ENCODE measurements at places on chromosomes 7 and 10.

DNA sequence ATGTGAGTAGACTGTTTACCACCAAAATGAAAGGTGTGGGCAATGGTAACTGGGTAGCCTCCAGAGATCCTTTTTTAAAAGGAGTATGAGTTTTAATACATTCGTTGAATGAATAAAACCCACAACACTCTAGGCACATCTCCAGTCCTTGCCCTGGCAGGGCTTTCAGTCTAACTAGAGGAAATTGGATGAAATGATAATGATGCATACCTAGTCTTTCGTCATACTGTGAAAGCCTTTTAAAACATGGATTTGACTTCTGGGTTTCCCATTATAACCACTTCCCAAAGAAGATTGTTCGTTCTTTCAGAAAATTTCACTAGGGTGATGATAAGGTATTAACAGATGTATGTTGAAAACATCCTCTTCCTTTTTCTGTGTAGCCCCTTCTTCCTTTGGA is 110.8 kb downstream of the REEP3 start:
- DNase-seq, result no peak

- no peak for DNase-seq
These were observed 1.5 kb upstream of the HOXA9 start for GRCh38 chr7:27166531-27167505.

GRCh38 chr10:2026936-2027335 is 289.6 kb upstream of the ADARB2 start:
- no peak for DNase-seq

DNA sequence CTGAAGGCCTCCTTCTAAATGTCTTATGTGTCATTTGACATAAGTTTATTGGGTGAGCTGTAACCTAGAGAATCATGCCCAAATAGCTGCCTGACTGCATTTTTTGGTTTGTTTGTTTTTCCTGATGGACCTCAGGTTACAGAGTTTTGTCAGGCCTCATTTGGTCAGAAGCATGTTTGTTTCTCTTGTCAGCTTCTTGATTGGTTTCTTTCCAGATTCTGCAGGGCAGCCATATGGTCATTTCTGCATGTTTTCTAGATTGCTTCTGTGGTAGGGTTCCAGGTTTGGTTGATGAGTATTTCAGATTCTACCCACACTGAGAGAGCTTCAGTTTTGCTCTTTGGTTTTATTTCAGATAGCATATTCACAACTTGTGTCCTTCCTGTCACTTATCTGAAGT is 28.0 kb downstream of the GLCCI1 start:
- DNase-seq, result no peak

DNA sequence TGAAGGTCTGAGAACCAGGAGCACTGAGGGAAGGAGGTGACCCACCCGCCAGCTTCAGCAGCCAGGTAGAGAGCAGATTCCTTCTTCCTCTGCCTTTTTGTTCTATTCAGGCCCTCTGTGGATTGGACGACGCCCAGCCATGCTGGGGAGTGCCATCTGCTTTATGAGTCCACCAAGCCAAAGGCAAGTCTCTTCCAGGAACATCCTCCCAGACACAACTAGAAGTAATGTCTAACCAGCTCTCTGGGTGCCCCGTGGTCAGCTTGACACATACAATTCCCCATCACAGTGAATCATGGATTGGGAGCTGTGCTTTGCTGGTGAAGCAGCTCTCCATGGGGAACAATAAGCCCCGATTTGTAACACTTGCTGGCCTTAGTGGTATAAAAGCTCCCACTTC is 125.2 kb downstream of the CCDC3 start:
- DNase-seq, result no peak

DNA sequence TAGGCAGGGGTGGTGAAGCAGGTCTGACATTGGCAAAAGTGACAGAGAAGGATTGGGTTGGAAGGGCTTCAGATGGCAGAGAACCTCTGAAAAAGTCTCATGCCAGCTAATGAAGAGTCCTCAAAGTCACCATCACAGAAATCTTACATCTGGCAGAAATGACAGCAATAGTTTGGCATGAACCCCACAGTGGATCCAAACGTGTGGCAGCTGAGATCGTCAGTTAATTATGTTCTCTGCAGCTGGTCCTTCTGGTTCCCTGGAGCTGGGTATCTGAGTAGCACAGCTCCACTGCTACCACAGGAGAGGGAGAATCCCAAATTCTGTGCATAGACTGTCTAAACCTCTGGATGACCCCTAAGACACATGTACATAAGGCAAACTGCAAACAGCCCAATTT is 73.4 kb downstream of the ALOX5 start:
- no peak for DNase-seq

- no peak for DNase-seq
These were observed 83.7 kb downstream of the JMJD1C start for GRCh38 chr10:63382066-63382465.

- no peak for DNase-seq
These were observed 72.2 kb downstream of the GTF2IRD1 start for GRCh38 chr7:74525881-74526280.

DNA sequence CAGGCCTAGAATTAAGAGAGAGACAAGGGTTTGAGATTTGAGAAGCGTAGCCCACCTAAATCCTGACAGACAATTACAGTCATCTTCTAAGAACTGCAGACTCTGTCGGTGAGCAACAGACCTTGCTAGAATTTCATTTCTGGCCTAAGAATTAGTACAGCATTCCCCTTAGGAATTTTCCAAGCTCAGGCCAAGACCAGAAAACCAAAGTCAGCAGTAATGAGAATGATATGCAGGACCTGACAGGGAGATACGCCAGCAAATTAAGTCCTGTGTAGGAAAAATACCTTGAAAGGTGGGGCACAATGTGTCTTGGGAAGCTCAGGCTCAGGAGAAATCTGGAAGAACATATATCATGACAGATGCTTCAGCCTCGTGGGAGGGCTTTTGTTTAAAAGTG is 52.7 kb upstream of the HERPUD2 start:
- no peak for DNase-seq

- DNase-seq, result no peak
These were observed 381.7 kb downstream of the DPP6 start for GRCh38 chr7:154433632-154434598.

- no peak for DNase-seq
These were observed 47.5 kb upstream of the HNRNPH3 start for GRCh38 chr10:68284062-68285001.

DNA sequence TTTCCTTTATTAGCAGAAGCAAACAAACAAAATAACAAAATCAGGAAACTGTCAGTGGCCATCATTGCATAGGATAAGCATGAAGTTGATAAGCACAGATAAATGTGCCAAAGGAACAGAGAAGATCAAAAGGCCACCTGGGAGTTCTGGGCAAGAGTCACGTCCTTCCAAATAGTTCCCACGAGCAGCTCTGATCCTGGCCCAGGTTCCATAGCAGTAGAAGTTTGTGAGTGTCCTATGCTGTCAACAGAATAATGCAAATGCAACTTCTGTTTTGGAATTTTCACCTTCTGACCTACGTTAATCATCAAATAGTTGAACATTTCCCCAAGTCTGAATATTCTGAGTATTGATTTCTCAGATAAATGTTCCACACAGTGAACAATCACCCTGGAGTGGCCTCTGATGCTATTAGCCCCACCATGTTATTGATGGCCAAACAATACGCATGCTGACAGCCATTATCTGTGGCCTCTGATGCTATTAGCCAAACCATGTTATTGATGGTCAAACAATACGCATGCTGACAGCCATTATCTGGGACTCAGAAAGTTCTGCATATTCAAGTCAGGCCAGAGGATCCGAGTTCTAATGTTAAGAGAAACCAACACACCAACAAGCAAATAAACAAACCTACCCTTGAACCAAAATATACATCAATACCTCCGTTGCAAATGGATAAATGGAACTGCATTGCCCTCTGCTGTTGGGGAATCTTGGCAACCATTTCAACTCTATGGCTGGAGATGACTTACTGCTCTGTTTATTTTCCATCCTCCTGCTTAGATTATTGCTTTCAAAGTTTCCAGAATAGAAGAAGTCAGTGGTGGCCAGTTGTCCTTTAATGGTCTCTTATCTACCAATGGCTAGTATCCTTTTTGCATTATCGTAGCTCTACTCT is 63.3 kb downstream of the MRC1 start:
- no peak for DNase-seq

DNA sequence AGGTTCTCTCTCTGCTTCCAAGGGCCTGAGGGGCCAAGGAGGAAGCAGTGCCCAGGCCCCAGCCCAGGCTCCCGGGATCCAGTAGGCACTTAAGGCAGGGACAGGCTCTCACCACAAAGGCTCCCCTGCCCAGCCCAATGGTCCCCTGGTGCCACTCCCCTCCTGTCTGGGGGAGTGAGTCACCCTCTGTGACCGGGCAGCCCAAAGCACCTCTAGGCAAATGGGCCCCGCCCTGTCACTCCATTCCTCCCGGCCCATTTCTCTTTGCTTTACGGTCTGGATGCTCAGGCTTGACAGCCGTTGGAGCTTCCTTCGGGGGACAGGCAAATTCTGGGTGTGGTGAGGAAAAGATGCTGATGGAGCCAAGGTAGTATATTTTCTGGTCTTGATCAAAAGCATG is at the start of gene CALHM3:
Gene CALHM3, minus strand, starts transcription at position 106 of the 400 bp plus-strand sequence. CDS start 208 bp downstream, outside the sequence.
- no peak for DNase-seq

DNA sequence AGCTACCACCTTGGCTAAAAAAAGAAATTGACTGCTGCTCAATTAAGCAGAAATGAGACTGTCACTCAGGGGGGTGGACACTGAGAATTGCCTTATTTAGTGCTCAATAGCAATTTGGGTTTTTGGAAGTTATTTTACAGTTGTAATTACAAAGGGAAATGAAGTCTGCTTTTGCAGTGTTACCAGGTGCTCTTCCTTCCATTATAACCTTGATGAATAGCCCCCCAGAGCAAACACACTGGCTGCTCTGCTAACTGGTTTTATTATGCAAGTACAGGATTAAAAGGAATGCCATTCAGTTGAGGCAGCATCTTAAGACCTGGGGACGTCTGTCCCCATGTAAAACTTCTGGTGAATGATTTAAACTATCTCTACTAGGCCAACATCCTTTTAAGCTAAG is 191.0 kb downstream of the EVX1 start:
- no peak for DNase-seq

DNA sequence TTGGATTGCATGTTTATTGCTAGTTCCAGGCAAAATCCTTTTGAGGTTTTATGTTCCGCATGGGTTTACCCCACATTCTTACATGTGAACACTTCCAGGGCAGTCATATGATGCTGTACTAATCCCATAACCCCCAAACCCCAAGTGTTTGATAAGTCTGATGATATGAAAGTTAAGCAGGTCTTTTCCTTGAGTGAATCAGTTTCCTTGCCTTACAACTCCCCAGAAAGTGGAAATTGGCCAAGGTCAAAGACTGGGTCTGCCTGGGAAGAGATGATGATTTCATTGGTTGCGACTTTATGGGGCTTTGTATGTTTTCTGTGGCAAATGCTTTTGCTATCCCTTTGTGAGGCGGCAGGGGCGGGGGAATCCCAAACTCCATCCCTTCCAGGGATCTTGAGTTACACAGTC is 24.7 kb downstream of the AFAP1L2 start:
- no peak for DNase-seq

- DNase-seq, result no peak
These were observed 313.3 kb downstream of the ACTR3B start for GRCh38 chr7:153072806-153073205.

DNA sequence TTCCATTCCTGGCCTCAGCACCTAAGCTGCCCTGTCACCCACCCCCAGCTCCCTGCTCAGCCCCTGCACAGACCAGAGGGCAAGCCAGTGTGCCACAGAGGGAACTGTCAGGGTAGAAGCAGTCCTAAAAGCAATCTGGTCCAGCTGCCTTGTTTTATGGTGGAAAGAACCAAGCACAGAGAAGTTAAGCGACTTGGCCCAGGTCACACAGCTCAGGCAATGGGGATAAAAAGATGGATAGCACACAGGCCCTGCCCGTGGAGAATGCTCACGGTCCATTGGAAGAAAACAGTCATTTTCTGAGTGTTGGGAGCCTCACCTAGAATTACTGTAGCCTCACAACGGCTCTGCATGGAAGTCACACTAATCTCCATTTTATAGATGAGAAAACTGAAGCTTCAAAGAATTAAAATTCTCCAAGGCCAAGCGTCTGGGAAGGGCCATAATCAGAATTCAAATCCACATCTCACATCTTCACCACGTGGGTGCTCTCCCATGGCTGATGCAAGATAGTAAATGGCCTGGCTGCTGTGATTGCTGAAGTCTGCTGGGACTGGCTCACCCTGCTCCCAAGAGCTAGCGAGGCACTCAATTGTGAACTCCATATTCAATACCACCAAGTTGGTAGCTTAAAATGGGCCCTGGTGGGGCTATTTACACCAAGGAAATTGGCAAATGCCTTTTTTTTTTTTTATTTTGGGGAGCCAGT is 26.8 kb downstream of the C10orf105 start:
- no peak for DNase-seq

DNA sequence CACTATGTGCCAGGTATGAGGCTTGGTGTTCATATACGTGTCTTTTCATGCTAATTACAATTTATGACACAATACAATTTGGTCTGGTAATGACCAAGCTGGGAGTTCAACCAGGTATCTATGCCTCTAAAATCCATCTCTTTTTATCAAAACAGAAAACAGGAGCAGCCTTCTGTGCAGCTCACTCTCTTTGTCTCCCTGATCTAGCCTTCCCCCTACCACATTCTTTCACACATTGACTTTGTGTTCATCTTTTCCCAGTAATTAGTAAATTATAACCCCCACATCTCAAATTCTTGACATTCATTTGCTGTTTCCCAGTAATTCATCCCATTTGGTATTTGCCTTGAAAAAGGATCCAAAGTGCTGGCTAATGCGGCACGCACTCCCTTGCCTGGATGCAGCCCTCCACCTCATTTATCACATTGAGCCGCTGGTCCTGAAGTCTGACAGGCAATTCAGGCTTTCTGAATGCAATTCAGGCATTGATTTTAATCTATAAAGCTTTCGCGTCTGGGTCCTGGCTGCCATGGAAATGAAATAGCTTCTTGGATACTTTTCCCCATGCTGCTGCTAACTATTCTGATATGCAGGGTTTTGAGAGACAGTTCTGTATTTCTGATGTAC is 112.5 kb upstream of the ANKRD1 start:
- DNase-seq, result no peak

DNA sequence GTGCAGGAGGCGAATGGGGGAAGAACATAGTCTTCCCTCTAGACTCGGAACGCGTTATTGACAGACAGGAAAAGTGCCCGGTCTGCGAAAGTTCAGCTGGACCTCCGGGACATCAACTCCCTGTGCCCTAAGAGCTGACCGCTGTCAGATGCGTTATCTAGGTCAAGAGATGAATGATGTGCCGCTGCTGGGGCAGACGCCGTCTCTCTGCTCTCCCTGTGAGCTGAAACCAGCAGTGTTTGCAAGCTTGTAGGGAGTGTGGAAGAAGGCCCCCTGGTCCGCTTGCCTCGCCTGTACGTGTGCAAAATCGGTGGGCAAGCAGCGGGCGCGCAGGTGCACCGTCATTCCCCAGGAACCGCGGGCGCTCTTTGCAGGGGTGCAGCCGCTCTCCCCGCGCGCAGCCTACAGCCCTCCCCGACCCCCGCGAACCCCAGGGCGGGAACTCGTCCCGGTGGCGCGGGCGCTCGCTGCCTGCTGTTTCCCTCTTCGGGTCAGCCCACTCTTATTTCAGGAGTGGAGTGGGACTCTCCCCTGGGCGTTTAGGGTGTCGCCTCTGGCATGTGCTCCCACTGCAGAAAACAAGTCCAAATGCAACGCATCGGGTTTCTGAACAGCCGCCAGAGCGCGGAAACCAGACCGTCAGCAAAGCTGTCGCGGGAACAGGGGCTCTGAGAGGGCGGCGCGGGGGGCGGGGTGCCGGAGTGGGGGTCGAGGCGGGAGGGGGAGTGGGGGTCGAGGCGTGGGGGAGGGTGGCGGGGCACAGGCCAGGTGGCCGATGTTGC is 1.8 kb upstream of the PFKFB3 start:
- peak; percentile 34 for DNase-seq
